ENCODE measurements at places on chromosomes 1 and 21. TPM values are rescaled to one million over a fixed set of nuclear protein-coding genes. Genes with fewer than 3 reads are reported as not detected.

TMEM269 gene
- total RNA-seq, result 1.7 TPM

ALX3 gene
- 0.81 TPM for total RNA-seq

ERG gene
- total RNA-seq, result not detected

SLC2A5 gene
- total RNA-seq, result not detected

SLC25A44 gene
- 28.9 TPM for total RNA-seq

ODR4 gene
- 21.5 TPM for total RNA-seq

RGS4 gene
- 24.2 TPM for total RNA-seq

FCAMR gene
- total RNA-seq, result not detected

SMIM11 gene
- 1.3 TPM for total RNA-seq

GNG12 gene
- total RNA-seq, result 54.8 TPM

GOLT1A gene
- total RNA-seq, result not detected

IER5 gene
- 25.5 TPM for total RNA-seq

NUDT4B gene
- total RNA-seq, result not detected

PTPN22 gene
- 0.26 TPM for total RNA-seq

INAVA gene
- total RNA-seq, result 0.33 TPM

CD247 gene
- 1.4 TPM for total RNA-seq

NR5A2 gene
- total RNA-seq, result not detected

AIM2 gene
- total RNA-seq, result not detected

ASPM gene
- 72.2 TPM for total RNA-seq

LCE2C gene
- total RNA-seq, result not detected

FAM72C gene
- total RNA-seq, result 15.6 TPM

ZBTB17 gene
- total RNA-seq, result 50.3 TPM

ATP6V1G3 gene
- total RNA-seq, result 0.71 TPM

KCNT2 gene
- 1.2 TPM for total RNA-seq

NR1I3 gene
- total RNA-seq, result not detected

ZFP69 gene
- 6.7 TPM for total RNA-seq

OR2G6 gene
- total RNA-seq, result not detected

BSND gene
- not detected for total RNA-seq

PRRX1 gene
- total RNA-seq, result 5.6 TPM

PROX1 gene
- not detected for total RNA-seq

SPATA45 gene
- total RNA-seq, result not detected

UBE2J2 gene
- 92.8 TPM for total RNA-seq

RPAP2 gene
- total RNA-seq, result 31.8 TPM

BLACAT1 gene
- 0.45 TPM for total RNA-seq

RAB7B gene
- 0.11 TPM for total RNA-seq

U2AF1 gene
- 46.7 TPM for total RNA-seq

GBP6 gene
- not detected for total RNA-seq

RGSL1 gene
- not detected for total RNA-seq

PTAFR gene
- total RNA-seq, result 0.11 TPM

PPFIA4 gene
- total RNA-seq, result 2.5 TPM

PRAMEF13 gene
- total RNA-seq, result 0.21 TPM

STRIP1 gene
- 59.6 TPM for total RNA-seq

SLC2A1 gene
- 36.7 TPM for total RNA-seq

CD1C gene
- total RNA-seq, result not detected

TMEM82 gene
- total RNA-seq, result not detected

PROK1 gene
- total RNA-seq, result not detected

IFFO2 gene
- 16.3 TPM for total RNA-seq

PRAMEF10 gene
- not detected for total RNA-seq

ZNF672 gene
- total RNA-seq, result 24.0 TPM

SRGAP2C gene
- total RNA-seq, result 47.8 TPM

GNAT2 gene
- total RNA-seq, result not detected

OR10Z1 gene
- not detected for total RNA-seq

EFNA3 gene
- 5.8 TPM for total RNA-seq

C1orf226 gene
- total RNA-seq, result 34.3 TPM

LCE4A gene
- not detected for total RNA-seq

RORC gene
- total RNA-seq, result not detected

KCNE1 gene
- total RNA-seq, result 0.13 TPM
